Fibroblast of lung (primary cell): ENCODE measurements at places on chromosomes 6 and 20. TPM values are rescaled to one million over a fixed set of nuclear protein-coding genes. Genes with fewer than 3 reads are reported as not detected.

GRCh38 chr6:37727996-37728395 lies 30.3 kb upstream of the MDGA1 start:
- no peak overlapping the region for H3K4me3 ChIP-seq
- no peaks in the 10 kb centered on the region for H3K36me3 ChIP-seq
- no peak for DNase-seq
- no peak overlapping the region for H3K27ac ChIP-seq
- H3K27me3 ChIP-seq = no peaks in the 10 kb centered on the region

GRCh38 chr6:49551866-49552129 lies 1.3 kb downstream of the C6orf141 start:
- no peaks in the 10 kb centered on the region for H3K36me3 ChIP-seq
- no peak for DNase-seq
- no peak overlapping the region for H3K27ac ChIP-seq
- no peaks in the 10 kb centered on the region for H3K4me1 ChIP-seq
- H3K4me3 ChIP-seq = peak overlapping the region; percentile 24

DNA sequence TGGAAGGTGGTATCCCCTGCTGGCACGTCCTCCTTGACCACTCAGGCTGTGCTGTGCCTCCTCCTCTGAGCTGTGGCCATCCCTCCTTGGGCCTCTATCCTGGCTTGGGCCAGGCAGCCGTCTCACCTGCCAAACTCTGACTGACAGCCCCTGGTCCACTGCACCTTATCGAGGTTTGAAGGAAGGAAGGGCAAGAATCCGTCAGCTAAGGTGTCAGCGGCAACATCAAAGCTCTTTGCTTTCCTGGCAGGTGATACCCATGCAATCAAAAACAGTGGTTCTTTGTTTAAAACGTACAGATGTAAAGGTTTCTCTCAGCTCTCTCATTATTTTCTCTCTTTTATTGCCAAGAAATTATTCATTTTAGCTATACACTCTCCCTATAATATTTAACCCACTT lies 203.9 kb downstream of the TBXT start:
- H3K4me3 ChIP-seq = no peak overlapping the region
- no peaks in the 10 kb centered on the region for H3K36me3 ChIP-seq
- H3K27me3 ChIP-seq = no peaks in the 10 kb centered on the region
- DNase-seq = no peak
- no peaks in the 10 kb centered on the region for H3K4me1 ChIP-seq
- no peak overlapping the region for H3K27ac ChIP-seq

GRCh38 chr6:14349507-14349906 lies 231.9 kb downstream of the CD83 start:
- no peak overlapping the region for H3K4me3 ChIP-seq
- H3K27me3 ChIP-seq = no peaks in the 10 kb centered on the region
- no peak for DNase-seq
- H3K4me1 ChIP-seq = no peaks in the 10 kb centered on the region
- no peaks in the 10 kb centered on the region for H3K36me3 ChIP-seq
- no peak overlapping the region for H3K27ac ChIP-seq

DNA sequence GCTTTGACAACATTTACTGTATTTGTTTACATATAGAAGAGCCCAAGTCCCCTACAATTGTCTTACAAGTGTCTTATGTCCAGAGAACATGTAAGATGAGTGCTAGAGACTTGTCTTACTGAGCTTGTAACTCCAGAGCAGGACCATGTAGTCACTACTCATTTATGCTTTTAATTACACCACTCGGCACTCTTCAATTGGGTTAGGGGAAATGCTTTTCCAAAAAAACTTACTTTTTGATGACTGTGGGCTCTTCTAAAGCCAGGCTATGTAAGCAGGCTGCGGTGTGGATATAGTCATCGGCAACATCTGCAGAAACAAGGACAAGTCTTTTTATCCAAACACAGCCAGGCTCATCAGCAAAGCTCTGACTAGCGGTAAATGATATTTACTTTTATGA lies 18.7 kb downstream of the SNX5 start:
- no peaks in the 10 kb centered on the region for H3K27me3 ChIP-seq
- no peak for DNase-seq
- H3K36me3 ChIP-seq = peaks cover 31% of the 10 kb centered on the region
- no peaks in the 10 kb centered on the region for H3K4me1 ChIP-seq
- H3K27ac ChIP-seq = no peak overlapping the region
- no peak overlapping the region for H3K4me3 ChIP-seq

- no peaks in the 10 kb centered on the region for H3K36me3 ChIP-seq
- H3K27me3 ChIP-seq = no peaks in the 10 kb centered on the region
- no peak for DNase-seq
- H3K4me1 ChIP-seq = no peaks in the 10 kb centered on the region
- no peak overlapping the region for H3K4me3 ChIP-seq
Observed at GRCh38 chr6:168783720-168784119, 342.7 kb downstream of the SMOC2 start.

The POM121L2 gene
- polyA plus RNA-seq = not detected in 2 replicates

GRCh38 chr6:130908188-130908587 lies 81.0 kb downstream of the SMLR1 start:
- H3K4me3 ChIP-seq = no peak overlapping the region
- no peak overlapping the region for H3K27ac ChIP-seq
- H3K36me3 ChIP-seq = no peaks in the 10 kb centered on the region
- no peaks in the 10 kb centered on the region for H3K27me3 ChIP-seq
- peaks cover 19% of the 10 kb centered on the region for H3K4me1 ChIP-seq
- DNase-seq = no peak

The PLEKHG1 gene
- 0.30 and 1.7 TPM in 2 replicates for polyA plus RNA-seq

DNA sequence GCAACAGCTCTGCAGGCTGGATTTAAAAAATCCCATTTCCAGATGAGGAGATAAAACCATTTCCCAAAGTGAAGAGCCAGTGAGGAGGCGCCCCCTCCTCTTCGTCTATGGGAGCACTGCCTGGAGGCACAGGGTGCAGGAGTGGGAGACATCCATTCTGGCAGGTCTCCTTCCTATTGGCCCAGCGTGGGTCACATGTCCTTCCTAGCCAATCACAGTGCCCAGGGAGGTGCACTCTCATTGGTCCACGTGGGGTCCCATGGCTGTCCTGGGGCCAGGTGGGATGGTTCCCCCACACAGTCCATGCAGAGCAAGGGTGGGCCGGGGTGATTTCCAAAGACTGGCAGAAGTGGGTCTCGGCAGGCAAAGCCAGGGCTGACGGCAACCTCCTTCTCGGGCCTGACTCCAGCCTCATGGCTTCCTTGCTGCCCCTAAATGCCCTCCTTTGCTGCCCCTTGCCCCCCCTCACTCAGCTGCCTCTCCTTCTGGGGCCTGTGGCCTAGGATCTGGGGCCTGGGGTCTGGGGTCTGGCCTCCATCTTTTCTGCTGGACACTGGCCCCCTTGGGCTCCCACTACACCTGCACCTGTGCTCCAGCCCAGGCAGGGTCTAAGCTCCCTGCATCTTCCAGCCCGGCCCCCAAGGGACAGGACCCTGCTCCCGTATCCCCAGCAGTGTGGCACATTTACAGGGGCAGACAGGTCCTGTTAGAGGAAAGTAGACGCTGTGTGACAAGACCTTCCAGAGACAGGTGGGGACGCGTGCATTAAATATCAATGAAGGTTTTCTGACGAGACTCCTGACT lies 231.7 kb downstream of the TAF4 start:
- H3K27ac ChIP-seq = no peak overlapping the region
- H3K36me3 ChIP-seq = no peaks in the 10 kb centered on the region
- no peaks in the 10 kb centered on the region for H3K4me1 ChIP-seq
- no peak for DNase-seq
- H3K4me3 ChIP-seq = no peak overlapping the region

- peaks cover 33% of the 10 kb centered on the region for H3K27me3 ChIP-seq
- no peak overlapping the region for H3K27ac ChIP-seq
- no peak for DNase-seq
- no peaks in the 10 kb centered on the region for H3K36me3 ChIP-seq
Observed at GRCh38 chr6:88165087-88165843, 882 bp downstream of the CNR1 start.

- H3K36me3 ChIP-seq = peaks cover 1% of the 10 kb centered on the region
- H3K27ac ChIP-seq = peak overlapping the region; percentile 25
- no peak for DNase-seq
- no peak overlapping the region for H3K4me3 ChIP-seq
- peaks cover 8% of the 10 kb centered on the region for H3K4me1 ChIP-seq
Observed at GRCh38 chr6:45505470-45505869, 127.7 kb upstream of the SUPT3H start.

- no peaks in the 10 kb centered on the region for H3K27me3 ChIP-seq
- no peak overlapping the region for H3K4me3 ChIP-seq
- H3K4me1 ChIP-seq = peaks cover 21% of the 10 kb centered on the region
- peak overlapping the region; percentile 92 for H3K27ac ChIP-seq
- no peak for DNase-seq
Observed at GRCh38 chr6:13302291-13302690, 26.0 kb downstream of the TBC1D7 start.

GRCh38 chr20:63226042-63226943 lies 9.4 kb upstream of the BIRC7 start:
- peaks cover 6% of the 10 kb centered on the region for H3K27me3 ChIP-seq
- no peak for DNase-seq
- peaks cover 7% of the 10 kb centered on the region for H3K4me1 ChIP-seq
- H3K27ac ChIP-seq = no peak overlapping the region

DNA sequence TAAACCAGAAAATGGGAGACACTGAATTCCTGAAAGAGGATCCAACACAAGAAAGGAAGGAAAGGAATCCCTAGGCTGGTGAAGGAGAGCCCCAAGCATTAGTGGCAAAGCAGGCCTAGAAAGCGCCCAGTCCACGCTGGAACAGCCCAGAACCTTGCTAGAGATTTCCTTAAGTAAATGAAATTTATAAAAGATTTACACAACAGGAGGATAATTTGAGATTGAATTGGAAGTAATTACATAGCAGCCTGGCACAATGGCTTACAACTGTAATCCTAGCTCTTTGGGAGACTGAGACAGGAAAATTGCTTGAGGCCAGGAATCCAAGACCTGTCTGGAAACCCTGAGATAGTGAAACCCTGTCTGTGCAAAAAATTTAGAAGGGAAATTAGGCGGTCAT lies 26.8 kb upstream of the C20orf144 start:
- H3K27ac ChIP-seq = no peak overlapping the region
- no peak for DNase-seq
- H3K4me3 ChIP-seq = no peak overlapping the region
- H3K4me1 ChIP-seq = no peaks in the 10 kb centered on the region
- H3K36me3 ChIP-seq = peaks cover 2% of the 10 kb centered on the region

DNA sequence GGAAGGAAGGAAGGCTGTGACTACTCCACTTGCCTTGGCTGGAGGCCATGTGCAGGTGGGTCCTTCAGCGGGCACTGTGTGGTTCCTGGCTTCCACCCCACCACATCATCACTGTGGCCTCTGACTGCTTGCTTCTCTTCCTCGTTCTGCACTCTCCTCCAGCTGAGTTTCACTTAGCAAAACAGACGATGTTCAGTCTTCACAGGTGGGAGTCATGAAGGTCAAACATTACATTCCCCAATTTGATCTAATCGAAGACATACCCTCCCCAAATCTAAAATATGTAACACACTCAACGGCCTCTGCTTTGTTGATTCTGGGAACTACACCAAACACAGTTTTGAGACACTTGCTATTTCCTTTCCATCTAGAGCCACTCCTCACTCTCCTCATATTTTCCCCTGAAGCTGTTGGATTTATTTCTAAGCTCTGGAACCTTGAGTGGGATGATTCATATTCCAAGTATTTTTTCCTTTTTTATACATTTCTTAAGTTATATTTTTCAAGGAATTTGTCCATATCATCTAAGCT lies 132.5 kb upstream of the FOXA2 start:
- no peak overlapping the region for H3K4me3 ChIP-seq
- H3K36me3 ChIP-seq = no peaks in the 10 kb centered on the region
- H3K4me1 ChIP-seq = no peaks in the 10 kb centered on the region

GRCh38 chr6:167980911-167981580 lies 16.4 kb upstream of the KIF25 start:
- no peaks in the 10 kb centered on the region for H3K27me3 ChIP-seq
- no peak for DNase-seq
- H3K4me3 ChIP-seq = no peak overlapping the region
- H3K27ac ChIP-seq = no peak overlapping the region
- H3K36me3 ChIP-seq = no peaks in the 10 kb centered on the region
- H3K4me1 ChIP-seq = no peaks in the 10 kb centered on the region

The BTNL2 gene
- not detected in 2 replicates for polyA plus RNA-seq

GRCh38 chr20:13341737-13342393 lies 120.8 kb downstream of the ISM1 start:
- H3K27me3 ChIP-seq = no peaks in the 10 kb centered on the region
- H3K4me1 ChIP-seq = no peaks in the 10 kb centered on the region
- H3K27ac ChIP-seq = no peak overlapping the region
- peak; percentile 19 for DNase-seq

DNA sequence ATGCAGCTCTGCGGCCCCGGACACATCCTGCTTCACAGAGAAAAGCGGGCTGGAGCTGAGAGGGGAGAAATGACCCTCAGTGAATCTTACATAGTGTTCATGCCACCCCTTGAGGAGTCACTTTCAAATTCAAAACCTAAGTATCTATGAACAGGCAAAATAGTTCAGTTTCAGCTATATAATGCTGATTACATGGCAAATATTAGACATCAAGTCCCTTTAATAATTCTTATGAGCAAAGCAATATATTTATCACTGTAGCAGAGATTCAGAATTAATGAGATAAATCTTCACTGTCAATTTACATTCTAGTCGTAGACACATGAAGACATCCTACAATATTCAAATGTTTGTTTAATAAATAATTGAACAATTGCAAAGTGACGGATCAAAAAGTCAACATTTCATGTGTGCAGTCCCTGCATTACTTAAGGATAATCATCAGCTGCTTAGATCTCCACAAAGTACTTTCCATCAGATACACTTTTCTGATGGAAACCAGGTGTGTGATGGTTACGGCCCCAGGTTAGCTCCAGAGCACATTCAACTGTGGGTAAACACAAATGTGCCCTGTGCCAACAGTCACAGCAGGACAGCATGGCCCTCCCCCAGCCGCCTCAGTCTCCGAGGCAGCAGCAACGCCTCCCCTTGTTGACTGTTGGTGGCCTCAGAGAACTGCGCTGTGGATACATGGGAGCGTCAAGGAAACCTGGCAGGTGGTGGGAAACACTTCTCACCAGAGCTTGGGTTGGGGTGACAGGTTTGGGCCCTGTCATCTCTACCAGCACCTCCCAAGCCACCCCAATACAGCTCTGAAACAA lies 787 bp upstream of the PRR18 start:
- H3K4me1 ChIP-seq = no peaks in the 10 kb centered on the region
- DNase-seq = no peak
- peaks cover 34% of the 10 kb centered on the region for H3K27me3 ChIP-seq
- H3K36me3 ChIP-seq = no peaks in the 10 kb centered on the region

The HLA-E gene
- polyA plus RNA-seq = 115 and 183 TPM in 2 replicates
